ENCODE measurements at places on chromosomes 16 and 17.

DNA sequence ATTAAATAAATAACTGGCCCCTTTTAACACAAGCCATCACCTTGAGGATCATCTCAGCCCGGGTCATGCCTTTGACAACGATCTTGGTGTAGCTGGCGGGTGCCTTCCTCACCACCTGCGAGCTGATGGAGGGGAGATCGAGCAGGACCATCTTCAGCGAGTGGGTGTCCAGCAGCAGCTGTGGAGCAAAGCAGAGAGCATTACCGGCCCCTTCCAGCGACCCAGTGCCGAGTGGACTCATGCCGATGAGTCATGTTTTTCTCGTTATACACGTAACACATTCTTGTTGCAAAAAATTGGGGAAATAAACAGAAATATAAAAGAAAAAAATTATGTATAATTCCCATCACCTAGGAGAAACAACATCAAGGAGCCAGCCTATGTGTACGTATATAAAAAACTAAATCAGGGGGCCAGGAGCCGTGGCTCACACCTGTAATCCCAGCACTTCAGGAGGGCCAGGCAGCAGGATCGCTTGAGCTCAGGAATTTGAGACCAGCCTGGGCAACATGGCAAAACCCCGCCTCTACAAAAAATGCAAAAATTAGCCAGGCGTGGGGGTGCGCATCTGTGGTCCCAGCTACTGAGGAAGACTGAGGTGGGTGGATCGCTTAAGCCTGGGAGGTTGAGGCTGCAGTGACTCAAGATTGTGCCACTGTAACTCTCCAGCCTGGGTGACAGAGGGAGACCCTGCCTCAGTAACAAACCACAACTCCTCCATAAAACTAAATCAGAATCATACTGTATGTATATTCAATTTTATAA lies 169.1 kb upstream of the RPH3AL start:
- DNase-seq: no peak

- DNase-seq: no peak
Observed at GRCh38 chr17:7224110-7224509, 4.4 kb downstream of the ACADVL start.

- no peak for DNase-seq
Observed at GRCh38 chr16:1460602-1461138, 14.2 kb downstream of the CLCN7 start.

DNA sequence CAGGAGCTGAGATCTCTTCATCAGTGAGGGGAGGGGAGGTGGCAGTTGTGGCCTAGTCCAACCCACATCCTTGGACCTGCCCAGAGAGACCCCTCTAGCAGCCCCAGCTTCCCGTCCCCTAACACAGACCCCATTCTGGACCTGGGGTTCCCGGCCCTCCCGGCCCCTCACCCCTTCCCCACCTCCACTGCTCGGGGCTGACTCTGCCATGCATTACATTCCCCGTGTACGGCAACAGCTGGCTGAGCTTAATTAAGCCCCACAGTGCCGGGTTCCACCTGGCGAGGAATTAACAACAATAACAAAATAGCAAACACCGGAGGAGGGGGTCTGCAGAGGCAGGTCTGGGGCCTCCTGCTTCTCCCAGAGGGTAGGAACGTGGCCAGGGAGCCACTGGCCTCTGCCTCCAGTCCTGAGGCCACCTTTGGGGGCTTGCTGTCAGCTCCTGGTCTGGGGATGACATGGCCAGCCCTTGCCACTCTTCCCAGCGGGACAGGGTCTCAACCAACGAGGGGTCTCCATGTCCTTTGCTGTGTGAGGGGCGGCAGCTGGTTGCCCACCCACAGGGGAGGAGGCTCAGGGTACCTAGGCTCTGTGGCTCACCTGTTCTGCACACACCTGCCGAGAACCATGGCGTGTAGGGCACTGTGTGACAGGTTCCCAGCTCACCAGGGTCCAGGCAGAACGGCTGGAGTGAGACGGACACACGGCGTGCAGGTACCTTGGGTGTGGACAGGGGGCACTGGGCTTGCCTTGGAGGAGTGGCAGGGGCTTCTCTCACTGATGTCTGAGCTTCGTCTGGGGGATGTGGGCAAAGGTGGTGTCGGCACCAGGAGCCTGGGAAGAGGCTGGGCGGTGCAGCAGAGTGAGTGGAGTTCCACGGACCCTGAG lies 46.9 kb upstream of the CBFA2T3 start:
- DNase-seq: no peak

DNA sequence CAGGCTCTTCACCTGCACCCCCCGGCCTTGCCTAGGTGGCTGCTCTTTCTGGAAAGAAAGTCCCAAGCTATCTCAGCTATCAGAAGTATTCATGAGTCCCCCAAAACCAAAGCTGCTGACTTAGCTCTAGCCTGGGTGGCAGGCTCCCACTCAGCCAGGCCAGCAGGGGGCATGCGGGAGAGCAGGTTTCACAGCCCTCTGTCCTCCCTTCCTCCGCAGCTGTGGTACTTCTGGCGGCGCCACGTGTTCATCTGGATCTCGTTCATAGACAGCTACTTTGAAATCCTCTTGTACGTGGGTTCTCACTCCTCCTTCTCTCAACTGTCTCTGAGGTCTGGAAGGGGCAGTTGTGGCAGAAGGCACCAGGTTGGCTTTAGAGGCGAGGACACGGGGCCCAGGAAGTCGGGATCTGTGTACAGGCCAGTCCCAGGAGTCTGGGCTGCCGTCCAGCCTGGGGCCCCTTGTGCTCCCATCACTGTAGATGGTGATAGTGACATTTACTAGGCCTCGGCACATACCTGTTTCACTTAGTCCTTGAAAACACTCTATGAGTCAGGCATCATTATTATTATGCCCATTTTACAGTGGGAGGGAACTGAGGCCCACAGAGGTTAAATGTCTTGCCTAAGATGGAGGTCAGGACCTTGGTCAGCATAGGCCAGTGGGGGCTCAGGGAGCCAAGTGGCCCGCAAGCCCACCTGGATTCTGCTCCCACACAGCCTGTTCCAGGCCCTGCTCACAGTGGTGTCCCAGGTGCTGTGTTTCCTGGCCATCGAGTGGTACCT lies 12.9 kb downstream of the TRPV2 start:
- DNase-seq: no peak

GRCh38 chr16:66001432-66001831 lies 365.1 kb upstream of the CDH5 start:
- DNase-seq: no peak

- no peak for DNase-seq
Observed at GRCh38 chr16:84047626-84048025, 5.0 kb upstream of the SLC38A8 start.

GRCh38 chr17:57366558-57367351 lies 110.4 kb downstream of the MSI2 start:
- no peak for DNase-seq

GRCh38 chr16:11507350-11507749 lies 79.4 kb downstream of the LITAF start:
- DNase-seq: no peak

GRCh38 chr17:63540590-63540989 lies 9.7 kb upstream of the DCAF7 start:
- DNase-seq: no peak

GRCh38 chr17:63529711-63530556 lies 6.8 kb downstream of the KCNH6 start:
- no peak for DNase-seq

- DNase-seq: no peak
Observed at GRCh38 chr17:28524476-28525424, 18.6 kb downstream of the FOXN1 start.

DNA sequence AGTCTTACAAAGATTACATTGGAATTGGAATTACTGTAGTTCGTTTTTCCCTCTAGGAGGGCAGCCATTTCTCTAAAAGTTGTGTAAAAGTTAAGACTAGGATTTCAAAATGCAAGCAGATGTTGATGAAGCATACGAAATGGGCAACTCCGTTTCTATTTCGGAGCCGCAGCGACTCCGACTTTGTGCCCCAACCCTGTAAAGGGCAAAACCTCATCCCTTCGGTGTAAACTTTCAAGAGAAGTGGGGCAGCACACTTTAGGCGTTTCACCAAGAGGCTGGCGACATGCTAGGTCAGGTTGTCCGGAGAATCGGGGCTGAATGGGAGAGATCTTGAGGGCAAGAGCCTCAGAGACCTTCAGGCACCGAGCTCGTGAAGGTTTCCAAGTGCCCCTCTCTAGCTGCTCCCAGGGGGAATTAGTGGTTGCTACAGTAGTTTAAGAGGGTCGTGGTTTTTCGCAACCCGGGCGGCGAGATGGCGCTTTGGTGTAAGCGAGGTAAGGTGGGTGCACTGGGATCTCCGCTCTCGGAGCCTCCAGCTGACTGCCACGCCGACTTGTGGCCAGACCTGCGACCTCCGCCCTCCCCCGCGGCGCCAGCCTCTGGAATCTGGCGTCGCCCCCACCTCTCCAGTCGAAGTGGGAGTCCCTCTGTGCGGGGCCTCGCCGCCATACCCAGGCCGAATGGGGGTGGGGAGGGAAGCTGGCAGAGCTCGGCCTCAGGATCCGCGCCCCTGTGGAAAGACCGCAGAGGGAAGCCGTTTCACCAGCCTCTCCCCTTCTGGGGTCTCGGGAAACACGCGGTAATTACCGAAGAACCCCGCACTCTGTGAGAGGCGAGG lies 1.0 kb upstream of the HEXIM2 start:
- DNase-seq: no peak

- DNase-seq: no peak
Observed at GRCh38 chr17:31357839-31358394, 33.6 kb upstream of the RAB11FIP4 start.

- DNase-seq: no peak
Observed at GRCh38 chr17:35809855-35810461, 674 bp downstream of the TAF15 start.

- no peak for DNase-seq
Observed at GRCh38 chr17:63171428-63172393, 205.7 kb downstream of the TANC2 start.

GRCh38 chr17:28136923-28137322 lies 94.4 kb downstream of the NLK start:
- no peak for DNase-seq

- no peak for DNase-seq
Observed at GRCh38 chr17:63611354-63611753, 10.7 kb downstream of the TACO1 start.

DNA sequence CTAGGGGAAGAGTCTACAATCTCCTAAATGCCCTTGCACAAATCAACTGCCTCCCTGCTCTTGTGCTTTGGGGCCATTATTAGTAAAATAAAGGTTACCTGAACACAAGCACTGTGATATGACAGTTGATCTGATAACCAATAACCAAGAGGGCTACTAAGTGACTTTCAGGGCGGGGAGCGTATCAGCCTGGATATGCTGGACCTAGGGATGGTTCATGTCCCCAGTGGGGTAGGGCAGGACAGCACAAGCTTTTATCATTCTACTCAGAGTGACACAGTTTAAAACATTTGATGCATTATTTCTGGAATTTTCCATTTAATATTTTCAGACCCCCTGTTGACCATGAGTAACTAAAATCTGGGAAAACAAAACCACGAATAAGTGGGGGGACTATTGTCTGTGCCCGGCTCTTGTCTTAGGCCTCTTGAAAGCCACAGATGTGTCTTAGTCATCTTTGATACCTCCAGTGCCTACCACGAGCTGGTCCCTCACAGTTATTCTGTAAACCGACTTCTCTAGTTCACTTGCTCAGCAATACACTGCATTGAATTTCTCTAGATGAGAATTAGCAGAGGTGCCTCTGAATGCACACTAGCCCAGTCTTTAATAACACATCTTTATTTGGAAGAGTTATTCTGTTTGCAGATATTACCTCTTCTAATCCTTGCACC lies 94.6 kb upstream of the DHX40 start:
- no peak for DNase-seq

GRCh38 chr17:17379197-17379991 lies 76.2 kb downstream of the NT5M start:
- DNase-seq: no peak

DNA sequence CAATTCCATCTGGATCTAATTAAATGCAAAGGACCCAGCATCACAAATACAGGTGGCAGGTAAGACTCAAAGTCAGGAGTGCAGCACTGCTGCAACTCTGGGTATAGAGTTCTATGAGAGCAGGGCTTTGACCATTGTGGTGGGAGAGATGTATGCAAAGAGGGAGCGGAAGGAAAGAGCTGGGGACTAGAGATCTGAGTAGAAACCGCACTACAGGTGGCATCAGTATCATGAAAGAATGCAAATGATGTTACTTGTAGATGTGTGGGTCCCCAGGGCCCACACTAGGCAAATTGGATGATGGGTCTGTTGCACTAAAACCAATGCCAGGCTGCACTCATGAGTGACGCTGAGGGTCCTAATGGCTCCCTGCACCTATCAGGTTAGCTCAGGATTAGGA lies 287.1 kb upstream of the ASIC2 start:
- no peak for DNase-seq

DNA sequence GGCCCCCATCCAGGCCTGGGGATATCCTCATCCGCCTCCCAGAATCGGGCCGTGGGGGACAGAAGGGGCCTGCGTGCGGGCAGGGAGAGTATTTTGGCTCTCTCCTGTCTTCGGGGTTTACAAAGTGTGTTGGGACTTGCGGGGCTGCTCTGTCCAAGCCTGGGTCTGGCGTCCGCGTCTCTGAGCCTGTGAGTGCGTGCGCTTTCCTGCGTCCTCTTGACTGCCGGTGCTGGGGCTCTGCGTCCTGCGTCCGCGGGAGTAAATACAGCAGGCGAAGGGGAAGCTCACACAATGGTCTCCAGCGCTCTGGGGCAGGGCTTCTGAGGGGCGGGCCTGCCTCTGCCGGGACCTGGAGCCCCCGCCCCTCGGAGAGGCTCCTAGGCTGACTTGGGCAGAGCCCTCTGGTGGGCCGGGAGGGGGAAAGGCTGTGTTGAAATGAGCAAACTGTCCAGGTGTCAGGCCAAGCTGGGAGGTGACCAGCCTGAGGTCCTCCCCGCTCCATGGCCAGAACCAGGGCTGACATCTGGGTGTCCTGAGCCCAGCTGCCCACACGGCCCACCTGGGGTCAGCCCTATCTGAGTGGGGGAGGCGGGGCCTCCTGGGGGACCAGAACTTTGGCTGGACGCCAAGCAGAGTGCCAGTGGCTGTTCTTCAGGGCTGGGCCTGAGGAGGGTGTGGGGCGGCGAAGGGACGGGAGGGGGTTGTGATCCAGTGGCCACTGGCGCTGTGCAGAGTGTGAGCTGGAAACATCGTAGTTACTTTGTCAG lies 233.6 kb downstream of the SEC14L1 start:
- no peak for DNase-seq

DNA sequence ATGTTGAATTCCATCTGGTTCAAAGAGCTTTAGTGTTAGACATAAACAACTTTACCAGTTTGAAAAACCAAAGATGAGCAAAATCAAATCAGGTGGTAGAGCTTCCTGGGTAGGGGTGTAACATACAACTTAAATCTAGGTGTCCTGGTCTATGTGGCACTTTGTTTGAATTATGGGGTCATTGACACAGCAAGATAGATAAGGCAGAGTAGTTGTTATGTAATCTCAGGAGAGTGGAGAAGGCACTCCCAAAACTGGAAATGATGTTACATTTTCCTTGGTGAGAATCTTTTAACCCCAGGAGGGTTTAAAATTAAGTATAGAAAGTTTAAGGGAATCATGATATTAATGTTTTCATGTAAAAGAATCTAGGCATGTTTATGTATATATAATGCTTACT lies 31.9 kb downstream of the CCDC42 start:
- DNase-seq: no peak

Data from stimulated activated CD8-positive, alpha-beta memory T cell treated with anti-CD3 and anti-CD28 coated beads, Interleukin-7, amount 100 ng/mL, for 1 hour (primary cell).